Epithelial cell of prostate (primary cell): ENCODE measurements at places on chromosomes 6 and 20.

- DNase-seq, result no peak
Observed at GRCh38 chr20:48791014-48791413, 36.8 kb downstream of the PREX1 start.

GRCh38 chr6:50845499-50846143 is 26.9 kb downstream of the TFAP2B start:
- no peak for DNase-seq

DNA sequence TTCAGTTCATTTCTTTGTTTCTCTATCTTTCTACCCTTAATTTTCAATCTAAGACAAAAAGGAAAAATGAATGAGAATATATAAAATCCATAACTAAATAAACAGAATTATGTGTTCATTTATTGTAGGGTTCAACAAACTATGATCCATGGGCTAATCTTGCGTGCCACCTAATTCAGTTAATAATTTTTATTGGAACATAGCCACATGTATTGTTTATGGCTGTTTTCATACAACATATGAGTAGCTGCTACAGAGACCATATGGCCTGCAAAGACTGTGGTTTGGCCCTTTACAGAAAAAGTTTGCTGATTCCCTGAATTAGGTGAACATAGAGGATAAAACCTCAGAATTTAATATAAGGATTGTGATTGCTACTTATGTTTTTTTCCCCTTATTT is 21.8 kb downstream of the SENP6 start:
- DNase-seq, result no peak

DNA sequence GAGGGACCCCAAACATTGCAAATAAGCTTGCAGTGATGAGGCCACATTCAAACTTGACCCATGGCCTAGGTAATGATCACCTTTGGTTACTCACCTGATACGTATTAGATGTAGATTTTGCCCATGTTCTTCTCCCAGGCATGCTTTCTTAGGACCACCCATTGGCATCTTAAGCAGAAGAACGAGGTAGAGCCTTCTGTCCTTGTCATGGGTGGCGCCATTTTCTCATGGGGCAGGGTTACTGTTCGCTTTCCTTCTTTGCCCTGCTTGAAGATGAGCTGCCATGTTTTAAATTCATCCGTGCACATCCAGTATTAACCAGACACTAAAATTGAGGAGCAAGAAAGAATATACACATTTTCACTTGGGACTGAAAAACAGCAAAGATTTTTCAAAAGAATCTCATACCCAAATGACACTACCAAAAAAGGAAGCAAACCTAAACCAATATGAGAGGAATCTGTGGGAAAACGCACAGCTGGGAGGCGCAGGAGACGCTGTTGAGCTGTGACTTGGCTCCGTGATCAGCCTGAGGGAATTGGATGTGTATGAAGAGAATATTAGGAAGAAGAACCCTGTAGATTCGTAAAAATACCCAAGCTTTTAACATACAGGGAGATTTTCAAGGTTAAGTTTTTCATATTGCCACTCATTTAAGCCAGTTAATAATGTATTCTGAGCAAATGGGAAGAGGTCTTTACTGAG is 36.6 kb downstream of the GMPR start:
- no peak for DNase-seq

DNA sequence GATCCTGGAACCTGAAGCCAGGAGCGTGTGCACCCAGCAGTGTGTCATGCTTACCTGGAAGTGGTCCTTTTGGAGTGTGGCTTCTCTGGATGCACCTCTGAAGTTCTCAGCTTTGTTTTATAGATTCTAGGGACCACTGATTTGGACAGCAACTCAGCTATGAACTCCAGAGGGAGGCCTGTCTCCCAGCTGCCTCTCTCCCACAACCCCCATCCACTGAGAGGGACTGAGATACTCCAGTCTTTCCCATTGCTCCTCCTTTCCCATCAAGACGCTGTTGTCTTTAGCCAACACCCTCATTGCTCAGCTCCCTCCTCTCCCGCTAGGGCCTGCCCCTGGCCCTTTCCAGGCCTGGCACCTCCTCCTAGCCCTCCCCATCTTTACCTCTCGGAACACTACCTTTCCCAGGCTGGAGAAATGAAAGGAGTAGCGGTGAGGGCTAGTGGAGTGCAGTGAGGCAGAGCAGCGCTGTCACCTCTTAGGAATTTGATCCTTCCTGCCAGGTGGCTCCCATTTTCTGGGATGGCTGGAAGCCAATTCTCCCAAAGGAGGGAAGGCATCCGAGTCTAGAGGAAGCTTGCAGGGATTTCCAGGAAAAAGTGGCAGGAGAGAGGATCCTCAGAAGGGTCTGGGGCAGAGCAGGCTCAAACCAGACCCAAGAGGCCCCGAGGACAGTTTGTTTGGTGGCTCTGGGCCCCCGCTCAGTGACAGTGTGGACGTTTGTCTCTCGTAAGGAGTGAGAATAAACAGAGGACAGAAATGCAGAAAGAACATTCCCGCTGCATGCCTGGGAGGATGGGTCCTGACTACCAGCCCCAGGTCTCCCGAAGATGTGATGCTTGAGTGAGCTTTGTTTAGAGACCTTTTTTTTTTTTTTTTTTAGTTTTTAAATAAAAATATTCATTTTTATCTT is at the start of gene LRRN4:
TSS of gene LRRN4 (minus strand) at position 285 of the 913 bp plus-strand sequence. CDS start 1,261 bp downstream, outside the sequence.
- DNase-seq, result peak; percentile 18

DNA sequence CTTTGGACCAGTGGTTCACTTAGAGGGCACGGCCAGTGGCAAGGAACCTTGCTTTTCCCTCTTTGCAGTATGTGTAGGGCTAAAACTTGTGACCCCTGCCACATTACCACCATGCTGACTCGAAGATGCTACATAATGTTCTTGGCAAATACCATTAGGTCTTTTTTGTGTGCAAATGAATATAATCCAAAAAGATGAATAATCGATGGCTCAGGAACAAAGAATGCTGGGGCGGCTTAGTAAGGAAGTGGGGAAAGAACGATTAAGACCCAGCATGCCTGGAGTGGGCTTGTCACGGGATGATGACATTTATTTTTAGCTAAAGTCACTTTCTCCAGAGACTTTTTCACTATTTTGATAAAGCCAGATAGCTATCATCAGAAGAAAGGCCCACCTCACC is 23.1 kb downstream of the CMTR1 start:
- no peak for DNase-seq

DNA sequence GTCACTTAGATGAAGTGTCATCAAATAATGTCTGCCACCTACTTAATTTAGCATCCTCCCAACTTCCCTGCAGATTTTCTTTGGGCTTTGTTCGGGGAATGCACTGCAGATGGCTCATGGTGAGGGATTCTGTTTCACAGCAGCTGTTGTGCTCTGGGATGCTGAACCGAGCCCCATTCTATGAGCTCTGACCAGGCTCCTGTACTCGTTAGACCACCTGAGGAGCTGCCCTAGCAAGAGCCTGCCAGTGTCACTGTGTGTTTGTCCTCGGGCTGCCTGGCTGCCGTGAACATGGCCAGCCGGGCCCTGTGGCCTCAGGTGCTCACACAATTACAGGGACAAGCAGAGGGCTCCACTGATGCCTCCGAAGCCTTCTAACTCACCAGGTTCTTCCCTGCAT is 238.8 kb upstream of the ECI2 start:
- no peak for DNase-seq

- DNase-seq, result no peak
Observed at GRCh38 chr20:873875-874607, 40.5 kb downstream of the FAM110A start.

DNA sequence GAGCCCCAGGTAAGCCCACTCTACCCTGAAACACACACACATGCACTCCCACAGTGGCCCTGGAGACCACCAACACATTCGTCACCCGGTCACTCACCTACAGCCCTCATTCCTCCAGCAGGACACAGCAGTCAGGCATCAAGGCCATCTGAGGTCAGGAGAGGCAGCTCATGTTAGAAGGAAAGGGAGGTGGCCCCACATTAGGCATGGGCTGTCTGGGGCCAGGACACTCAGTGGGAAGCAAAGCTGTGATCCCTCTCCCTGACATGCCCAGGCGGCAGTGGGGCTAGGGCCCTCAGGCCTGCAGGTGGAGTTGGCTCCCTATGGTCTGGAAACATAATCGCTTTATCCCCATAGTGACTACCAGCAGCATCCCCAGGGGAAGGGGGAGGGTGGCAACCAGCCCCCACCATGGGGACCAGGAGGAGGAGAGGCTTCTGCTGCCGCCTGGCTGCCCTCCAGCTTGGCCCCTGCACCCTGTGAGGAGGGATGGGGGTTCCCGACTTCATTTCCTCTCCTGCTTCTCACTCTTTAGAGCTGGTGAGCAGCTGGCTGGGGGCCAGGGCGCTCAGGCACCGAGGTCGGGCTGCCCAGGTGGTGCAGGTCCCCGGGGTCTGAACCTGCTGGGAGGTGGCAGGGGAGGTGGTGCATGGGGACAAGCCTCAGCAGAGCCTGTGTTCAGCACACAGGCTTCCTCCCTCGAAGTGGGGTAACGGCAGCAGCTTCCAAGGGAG is 76.6 kb upstream of the CST7 start:
- no peak for DNase-seq

GRCh38 chr6:33314515-33314942 is 651 bp upstream of the TAPBP start:
- DNase-seq, result no peak

GRCh38 chr6:167799033-167799821 is 27.5 kb upstream of the AFDN start:
- DNase-seq, result no peak

- no peak for DNase-seq
Observed at GRCh38 chr6:150511313-150511712, 88.4 kb upstream of the PLEKHG1 start.

GRCh38 chr6:91094806-91095475 is 508.1 kb upstream of the MAP3K7 start:
- DNase-seq, result no peak

DNA sequence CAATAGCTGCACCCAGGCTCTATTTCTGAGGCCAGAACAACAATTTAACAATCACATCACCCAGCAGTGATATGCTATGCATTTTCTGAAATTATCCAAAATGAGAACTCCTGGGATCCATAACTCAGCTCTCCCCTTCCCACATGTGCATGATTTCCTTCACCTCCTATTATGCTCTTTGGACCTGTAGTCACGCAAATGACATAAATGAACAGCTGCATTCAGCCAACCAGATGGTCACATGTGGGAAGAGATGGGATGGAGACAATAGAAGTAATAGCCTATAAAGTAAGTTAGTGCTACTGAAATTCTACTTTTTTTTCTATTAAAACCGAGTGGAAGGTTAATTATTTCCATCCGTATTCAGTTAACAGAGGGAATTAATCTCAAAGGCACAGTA is 662.1 kb upstream of the ID4 start:
- no peak for DNase-seq

- no peak for DNase-seq
Observed at GRCh38 chr20:14568225-14568624, 230.8 kb upstream of the FLRT3 start.

DNA sequence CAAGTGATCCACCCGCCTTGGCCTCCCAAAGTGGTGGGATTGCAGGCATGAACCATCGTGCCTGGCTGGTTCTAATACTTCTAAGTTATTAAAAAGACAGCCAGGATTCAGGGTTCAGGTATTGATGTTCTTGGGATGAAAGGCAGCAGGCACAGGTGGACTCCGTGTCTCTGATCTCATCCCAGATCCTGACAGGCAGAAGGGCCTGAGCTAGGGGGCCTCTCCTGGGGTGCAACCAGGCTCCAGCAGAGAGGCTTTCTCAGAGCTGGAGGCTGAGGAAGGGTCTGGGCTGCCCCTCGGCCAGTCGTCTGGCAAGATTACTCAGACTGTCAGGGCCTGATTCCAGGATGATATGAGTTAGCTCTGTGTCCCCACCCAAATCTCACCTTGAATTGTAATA is 106.3 kb downstream of the SCML4 start:
- DNase-seq, result no peak

DNA sequence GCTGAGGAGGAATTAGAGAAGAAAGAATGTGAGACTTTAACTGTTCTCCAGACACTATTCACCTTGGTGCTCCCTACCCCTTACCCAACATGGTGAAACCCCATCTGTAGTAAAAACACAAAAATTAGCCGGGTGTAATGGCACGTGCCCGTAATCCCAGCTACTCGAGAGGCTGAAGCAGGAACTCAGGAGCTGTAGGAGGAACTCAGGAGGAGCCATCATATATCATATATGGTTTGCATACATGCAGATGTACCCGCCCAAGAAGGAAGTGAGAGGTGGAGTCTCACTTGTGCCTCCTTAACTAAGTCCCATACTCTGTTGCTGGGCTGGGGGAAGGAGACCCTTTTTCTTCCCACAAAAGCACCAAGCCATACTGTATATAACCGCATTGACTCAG is 35.5 kb upstream of the ME1 start:
- DNase-seq, result no peak

GRCh38 chr6:45555981-45556771 is 178.4 kb upstream of the SUPT3H start:
- no peak for DNase-seq

DNA sequence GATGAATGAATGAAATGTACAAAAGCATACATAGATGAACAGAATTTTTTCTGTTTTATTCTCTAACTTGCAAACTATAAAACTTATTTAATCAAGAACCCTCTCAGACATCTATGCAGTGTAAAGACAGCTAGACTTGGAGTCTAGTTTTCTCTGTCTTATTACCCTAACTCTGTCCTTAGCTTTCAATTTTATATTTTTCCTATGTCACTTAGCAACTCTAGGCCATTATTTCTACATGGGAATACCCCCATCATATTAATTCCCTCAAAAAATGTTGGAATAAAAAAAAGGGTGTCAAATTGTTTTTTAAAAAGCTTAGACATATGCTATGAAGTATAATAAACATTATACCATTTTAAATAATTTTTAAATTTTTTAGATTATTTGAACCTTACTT is 1.2 kb downstream of the RHAG start:
- DNase-seq, result no peak

DNA sequence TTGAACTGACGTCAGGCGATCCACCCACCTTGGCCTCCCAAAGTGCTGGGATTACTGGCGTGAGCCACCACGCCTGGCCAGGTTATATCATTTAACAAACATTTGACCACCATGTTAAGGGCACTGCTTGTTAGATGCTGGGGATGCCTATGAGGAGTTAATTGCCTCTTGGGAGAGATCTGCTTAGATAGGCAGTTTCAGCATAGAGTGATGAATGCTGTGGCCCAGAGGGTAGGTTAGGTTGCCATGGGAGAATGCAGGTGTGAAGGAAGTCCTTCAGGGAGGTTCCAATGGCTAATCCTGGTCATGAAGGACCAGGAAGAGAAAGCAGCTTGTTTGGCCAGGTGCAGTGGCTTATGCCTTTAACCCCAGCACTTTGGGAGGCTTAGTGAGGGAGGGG is 17.0 kb downstream of the PHF20 start:
- DNase-seq, result no peak

GRCh38 chr6:34374069-34374468 is 18.4 kb downstream of the NUDT3 start:
- DNase-seq, result no peak

DNA sequence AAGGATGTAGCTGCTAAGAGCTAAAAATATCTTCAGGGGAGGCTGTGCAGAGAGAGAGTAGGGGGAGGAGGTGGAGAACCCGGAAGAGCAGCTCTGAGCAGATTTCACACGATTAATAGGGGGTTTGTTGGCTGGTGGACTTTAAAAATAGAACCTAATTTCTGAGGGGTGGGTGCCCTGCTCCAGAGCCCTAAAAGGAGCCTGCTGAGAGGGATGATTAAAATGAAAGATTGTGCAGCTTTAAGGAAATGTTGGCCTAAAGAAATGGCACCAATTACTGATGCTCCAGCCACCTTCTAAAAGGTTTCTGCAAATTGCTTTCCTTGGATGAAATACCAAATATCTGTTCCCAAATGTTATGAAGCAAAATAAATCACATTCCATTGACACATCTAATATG is 202.8 kb upstream of the BTBD3 start:
- DNase-seq, result no peak
